RWPE1 (cell line): ENCODE measurements at places on chromosomes 16 and 17.

- DNase-seq: no peak
Measured at GRCh38 chr16:65598621-65599020, 476.8 kb upstream of the CDH11 start.

- no peak for DNase-seq
Measured at GRCh38 chr17:19244781-19245180, 7.6 kb downstream of the EPN2 start.

DNA sequence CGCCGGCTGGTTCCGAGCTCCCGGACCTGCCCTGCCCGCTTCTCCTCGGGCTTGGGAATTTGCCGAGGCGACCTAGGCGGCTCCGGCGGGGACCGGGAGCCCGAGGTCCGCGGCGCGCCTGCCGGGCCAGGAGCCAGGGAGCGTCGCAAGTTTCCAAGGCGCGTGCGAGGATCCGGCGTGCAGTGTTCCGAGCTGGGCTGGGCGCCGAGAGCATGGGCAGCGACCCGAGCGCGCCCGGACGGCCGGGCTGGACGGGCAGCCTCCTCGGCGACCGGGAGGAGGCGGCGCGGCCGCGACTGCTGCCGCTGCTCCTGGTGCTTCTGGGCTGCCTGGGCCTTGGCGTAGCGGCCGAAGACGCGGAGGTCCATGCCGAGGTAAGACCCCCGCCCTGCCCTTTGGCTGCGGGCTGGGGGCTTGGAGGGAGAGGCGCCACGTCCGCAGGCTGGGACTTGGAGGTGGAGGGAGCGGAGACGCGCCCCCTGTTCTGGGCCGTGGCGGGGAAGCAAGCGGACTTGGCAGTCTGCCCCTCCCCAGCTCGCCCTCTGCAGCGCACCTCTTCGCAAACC is 668 bp downstream of the MMP15 start:
- peak; percentile 45 for DNase-seq

GRCh38 chr17:57708410-57708809 is 36.7 kb downstream of the CCDC182 start:
- DNase-seq: no peak

DNA sequence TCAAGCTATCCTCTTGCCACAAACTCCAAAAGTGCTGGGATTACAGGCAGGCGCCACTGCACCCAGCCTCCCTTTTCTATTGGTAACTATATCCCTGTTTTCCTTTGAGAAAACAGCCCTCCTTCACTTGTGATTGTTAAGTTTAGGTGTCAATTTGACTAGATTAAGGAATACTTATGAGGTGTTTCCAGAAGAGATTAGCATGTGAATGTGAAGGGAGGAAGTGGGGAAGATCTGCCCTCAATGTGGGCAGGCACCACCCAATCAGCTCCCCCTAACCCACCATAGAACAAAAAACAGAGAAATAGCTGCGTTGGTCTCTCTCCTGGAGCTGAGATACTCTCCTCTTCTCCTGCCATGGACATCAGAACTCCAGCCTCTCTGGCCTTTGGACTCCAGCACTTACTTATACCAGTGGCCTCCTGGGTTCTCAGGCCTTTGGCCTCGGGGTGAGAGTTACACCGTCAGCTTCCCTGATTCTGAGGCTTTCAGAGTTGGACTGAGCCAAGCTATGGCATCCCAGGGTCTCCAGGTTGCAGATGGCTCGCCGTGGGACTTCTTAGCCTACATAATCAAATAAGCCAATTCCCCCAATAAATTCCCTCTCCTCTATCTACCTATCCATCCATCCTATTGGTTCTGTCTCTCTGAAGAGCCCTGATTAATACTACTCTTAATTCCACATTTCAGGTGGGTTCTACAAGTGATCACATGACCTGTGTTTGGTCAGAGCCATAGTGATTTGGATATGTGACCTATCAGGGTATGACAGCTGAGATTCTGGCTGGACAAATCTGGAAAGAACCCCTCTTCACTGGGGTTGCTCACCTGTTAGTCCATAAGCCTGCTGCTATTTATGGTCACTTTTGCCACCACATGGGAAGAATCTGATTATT is 12.0 kb upstream of the STAT3 start:
- no peak for DNase-seq

DNA sequence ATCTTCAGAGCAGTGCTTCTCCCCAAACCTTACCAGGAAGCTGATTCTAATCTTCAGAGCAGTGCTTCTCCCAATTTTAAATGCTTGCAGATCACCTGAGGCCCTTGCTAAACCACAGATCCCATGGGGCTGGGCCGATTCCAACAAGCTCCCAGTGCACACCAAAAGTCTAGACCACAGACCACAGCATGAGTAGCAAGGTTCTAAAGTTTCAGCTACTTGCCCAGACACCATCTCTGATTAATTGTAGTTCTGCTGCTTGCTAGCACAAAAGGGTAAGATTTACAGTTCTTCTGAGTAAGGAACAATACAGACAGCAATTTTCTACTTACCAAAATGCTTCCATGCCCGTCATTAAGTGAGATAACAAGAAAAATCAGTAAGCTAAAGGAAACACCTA is 12.2 kb downstream of the CLEC3A start:
- DNase-seq: no peak

DNA sequence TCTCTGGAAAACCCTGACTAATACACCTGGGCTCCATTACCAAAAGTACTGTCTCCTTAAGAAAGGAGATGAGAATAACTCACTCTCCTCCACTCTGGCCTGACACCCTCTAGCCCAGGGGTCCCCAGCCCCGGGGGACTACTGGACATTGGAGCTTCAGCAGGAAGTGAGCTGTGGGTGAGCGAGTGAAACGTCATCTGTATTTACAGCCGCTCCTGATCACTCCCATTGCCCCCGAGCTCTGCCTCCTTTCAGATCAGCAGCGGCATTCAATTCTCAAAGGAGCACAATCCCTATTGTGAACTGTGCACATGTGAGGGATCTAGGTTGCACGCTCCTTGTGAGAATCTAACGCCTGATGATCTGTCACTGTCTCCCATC is 126.3 kb upstream of the TNRC6C start:
- DNase-seq: no peak

DNA sequence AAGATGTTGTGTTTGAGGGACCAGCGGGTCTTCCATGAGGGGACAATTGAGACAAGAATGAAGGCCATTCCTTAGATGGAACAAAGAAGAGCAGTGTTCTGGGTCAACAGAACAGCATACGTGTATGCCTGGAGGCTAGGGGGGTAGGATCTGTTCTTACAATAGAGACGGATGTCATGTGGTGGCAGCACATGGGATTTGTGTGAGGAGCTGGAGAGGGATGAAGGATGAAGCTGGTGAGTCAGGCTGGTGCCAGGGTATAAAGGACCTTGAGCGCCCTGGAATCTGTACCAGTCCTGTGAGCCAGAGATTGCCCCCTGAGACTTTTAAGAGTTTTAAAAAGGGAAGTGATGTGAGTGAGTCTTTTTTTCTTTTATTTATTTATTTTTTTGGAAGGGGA is 22.8 kb upstream of the WFDC1 start:
- no peak for DNase-seq

DNA sequence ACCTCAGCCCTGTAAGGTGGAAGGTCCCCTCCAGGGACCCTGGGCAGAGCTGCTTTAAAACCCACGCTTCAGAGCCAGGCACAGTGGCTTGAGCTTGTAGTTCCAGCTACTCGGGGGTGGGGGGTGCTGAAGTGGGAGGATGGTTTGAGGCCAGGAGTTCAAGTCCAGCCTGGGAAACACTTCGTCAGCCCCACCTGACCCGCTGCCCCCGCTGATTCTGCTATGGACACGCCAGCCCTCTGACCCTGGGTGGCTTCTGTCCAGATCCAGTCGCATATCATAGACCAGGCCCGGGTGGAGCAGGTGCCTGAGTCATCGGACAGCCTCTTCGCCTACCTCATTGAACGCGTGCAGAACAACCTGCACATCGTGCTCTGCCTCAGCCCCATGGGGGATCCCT is 35.2 kb upstream of the KDM6B start:
- no peak for DNase-seq

GRCh38 chr16:87582216-87582965 is 19.9 kb upstream of the JPH3 start:
- DNase-seq: no peak

GRCh38 chr17:17814162-17815061 is 22.4 kb downstream of the SREBF1 start:
- no peak for DNase-seq

GRCh38 chr17:39675390-39676082 is 7.3 kb downstream of the PNMT start:
- no peak for DNase-seq

- DNase-seq: no peak
Measured at GRCh38 chr17:70407506-70407905, 238.2 kb downstream of the KCNJ2 start.

DNA sequence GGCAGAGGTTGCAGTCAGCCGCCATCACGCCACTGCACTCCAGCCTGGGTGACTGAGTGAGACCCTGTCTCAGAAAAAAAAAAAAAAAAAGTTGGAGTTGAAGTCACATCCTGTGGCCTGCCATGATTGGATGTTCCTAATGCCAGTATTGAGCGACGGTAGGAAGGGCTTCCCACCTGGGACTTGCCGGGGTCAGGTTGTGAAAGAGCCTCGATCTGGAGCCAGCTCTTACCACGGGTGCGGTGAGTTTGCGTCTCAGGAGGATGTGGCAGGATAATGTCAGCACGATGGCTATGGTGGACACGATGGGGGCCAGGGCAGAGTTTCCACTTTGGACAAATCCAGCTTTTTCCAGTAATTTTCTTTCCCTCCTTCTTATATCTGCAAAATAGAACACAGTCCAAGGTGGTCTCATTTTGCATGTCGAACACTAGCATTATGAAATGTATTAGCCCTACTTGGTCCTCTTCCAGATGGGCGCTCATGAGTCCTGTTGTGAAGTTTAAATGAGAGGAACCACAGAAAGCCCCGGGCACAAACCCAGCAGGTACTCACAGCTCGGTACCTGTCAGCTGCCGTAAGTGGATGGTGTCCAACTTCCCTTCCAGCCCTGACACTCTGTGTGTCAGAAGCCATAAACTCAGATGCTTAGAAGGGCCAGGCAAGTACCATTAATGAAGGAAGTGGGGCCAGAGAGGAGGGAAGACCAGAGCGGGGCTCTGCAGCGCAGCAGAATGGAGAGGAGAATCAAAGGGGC is 22.2 kb downstream of the ABCC12 start:
- no peak for DNase-seq

DNA sequence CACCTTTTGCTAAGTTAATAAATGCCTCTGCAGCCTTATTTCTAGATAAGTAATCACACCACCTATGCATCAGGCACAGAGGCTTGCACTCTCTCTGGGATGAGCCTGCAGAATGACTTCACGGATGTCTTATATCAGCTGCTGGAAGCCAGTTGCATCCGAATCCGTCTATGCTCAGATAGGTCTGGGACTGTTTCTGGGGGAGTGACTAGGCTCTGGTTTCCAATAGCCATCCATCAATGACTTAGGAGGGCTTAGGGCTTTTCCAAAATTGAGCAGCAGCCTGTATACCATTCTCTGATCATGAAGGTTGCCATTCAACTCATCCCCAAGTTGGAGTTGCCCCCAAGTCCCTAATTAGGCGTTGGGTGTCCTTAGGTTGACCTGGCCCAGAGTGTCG is 113.3 kb upstream of the ERCC4 start:
- DNase-seq: no peak

DNA sequence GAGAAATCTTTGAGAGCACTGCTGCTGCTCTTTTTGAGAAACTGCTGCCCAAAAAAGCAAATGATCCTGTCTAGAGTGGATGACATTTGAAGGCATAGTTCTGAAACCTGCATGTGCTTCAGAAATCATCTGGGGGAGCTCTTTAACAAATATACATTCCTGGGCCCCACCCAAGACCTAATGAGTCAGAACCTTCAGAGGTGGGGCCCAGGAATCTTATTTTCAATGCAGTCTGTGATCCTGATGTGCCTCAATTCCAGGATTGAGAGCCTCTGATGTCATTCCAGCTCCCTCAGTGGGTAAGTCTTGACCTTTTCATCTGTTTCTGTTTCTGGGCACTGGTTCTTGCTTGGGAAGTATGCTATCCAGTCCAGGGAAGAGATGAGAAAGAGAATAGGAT is 42.3 kb downstream of the HNF1B start:
- DNase-seq: peak; percentile 88
